LHCN-M2 (cell line): ENCODE measurements at places on chromosomes 6 and 20.

GRCh38 chr6:82143041-82143481, 104.5 kb downstream of the IBTK start:
- DNase-seq, result no peak

GRCh38 chr20:24096264-24096663, 107.7 kb upstream of the GGTLC1 start:
- DNase-seq, result no peak

DNA sequence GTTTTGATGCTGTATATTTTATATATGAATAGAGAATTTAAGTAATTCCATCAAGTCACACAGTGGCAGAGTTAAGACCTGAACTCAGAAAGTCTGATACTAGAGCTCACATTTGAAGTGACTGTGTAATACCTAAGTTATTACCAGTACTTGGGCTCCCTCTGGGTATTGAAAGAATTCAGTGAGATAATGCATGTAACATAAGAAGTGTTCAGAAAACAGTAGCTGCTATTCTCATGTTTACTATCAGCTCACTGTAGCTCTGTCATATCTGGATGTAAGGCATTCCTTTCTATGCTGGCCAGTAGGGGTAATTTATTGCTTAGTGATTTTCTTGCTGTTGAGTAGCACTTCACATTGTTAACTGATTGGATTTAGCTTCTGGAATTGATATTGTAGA, 44.6 kb downstream of the NKX2-4 start:
- peak; percentile 58 for DNase-seq

DNA sequence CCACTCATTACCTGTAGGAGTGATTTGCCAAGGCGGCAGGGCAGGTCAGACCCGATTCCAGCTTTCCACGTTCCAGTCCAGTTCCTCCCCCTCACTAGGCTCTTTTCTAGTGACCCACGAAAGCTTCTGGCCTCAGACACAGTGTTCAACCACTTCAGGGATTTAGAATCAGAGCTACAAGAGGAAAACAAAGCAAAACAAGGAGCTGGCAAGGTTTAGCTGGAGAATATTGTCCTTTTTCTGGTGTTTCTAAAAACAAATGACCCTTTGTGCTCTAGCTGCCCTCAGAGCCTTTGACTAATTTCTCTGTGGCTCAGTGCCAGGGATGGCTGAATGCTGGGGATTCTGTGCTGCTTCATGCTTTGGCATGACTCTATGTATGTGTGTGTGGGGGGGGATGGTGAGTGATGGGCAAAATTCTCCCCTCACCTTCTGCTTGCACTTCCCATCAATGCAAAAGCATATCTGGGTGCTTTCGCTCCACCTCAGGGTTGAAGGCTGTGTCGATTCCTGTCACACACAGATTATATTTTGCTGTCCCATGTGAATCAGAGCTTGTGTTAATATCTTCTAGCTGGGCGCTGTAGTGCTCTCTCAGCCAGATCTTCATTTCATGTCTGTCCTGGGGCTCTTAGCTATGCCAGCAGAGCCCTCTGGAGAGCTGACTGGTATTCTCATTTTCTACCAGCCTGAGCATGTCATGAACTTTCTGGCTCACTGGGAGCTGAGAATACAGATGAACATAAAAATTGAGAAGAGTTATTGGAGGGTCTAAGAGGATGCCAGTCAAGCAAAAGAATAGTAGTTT, 19.3 kb upstream of the NEDD9 start:
- peak; percentile 91 for DNase-seq

- DNase-seq, result peak; percentile 88
Measured at GRCh38 chr6:148523551-148523950, 180.9 kb downstream of the SASH1 start.

DNA sequence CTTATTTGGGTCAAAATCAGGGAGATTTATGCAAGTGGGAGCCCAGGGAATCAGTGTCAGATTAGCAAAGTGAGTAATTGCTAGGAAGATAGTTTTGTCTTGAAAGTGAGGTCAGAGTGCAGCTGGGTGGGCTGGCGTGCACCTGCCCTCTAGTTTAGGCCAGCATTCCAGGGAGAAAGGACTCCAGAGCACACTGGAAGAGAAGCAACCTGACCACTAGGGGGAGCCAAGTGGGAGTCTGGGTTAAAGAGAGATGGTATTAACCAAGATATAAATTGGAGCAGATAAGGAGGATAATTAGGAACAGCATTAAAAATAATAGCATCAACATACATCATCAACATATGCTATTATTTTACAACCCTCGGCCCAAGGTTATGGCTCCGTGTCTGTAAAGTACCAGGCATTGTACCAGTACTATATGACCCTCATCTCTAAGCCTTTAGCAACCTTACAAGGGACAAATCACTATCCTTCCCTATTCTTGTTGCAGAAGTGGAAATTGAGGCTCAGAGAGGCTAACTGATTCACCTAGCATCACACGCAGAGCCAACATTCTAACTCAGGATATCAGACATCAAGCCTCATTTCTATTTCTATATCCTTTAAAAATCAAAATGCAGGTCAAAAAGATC, 57.8 kb downstream of the SLC2A10 start:
- DNase-seq, result peak; percentile 34

- no peak for DNase-seq
Measured at GRCh38 chr20:57651881-57652605, 31.8 kb upstream of the ZBP1 start.

DNA sequence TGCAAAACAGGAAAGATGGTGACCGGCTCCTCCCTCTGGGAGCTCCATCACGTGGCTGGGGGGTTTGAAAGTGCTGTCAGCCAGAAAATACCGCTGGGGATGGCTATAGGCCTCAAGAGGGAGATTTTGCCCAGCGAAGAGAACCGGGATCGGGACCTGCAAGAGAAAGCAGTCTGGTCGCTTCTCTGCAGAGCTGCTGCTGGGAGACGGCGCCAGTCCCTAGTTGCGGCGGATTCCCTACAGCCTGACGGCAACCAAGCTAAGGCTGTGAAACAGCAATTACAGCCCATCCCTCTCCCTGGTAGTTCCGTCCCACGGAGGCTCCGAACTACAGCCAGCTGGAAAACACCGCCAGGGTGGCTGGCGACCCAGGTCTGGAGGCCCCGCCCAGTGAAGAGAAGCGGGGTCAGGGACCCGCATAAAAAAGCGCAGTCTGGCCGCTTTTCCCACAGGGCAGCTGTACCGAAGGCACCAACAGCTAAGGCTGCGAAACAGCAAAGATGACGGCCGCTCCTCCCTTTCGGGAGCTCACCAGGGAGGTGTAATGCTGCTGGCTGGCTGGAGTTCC, 238.1 kb upstream of the IRAK1BP1 start:
- DNase-seq, result peak; percentile 57

DNA sequence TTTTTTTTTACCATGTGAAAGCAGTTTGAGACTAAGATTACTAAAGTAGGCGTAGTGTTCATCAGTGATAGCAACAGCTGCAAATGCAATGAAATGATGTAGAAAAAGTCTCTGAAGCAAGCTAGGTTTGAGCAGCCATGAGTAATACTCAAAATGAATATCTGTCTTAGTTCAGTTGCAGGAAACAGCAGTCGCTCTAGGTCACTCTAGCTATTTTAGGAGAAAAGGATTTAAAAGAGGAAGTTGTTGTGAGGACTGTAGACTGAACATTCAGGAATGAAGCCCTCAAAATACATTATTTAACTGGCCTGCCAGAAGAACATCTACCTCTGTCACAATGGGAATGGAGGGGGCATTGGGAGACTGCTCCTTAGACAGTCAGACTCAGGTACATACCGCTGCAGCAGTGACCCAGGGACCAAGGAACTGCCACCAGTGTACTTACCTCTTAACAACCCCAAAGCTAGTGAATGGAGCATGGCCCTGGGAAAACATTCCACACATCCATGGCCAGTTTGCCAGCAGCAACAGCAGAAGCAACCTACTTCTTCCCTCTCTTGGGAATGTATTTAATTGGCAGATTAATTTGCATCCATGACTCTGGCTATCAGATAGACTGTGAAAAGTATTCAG, 243.0 kb upstream of the KHDRBS2 start:
- DNase-seq, result no peak
